ENCODE measurements at places on chromosomes 4 and X. TPM values are rescaled to one million over a fixed set of nuclear protein-coding genes. Genes with fewer than 3 reads are reported as not detected.
A peak's percentile ranks its signal among the peaks of the same experiment; 100 is the strongest.

DNA sequence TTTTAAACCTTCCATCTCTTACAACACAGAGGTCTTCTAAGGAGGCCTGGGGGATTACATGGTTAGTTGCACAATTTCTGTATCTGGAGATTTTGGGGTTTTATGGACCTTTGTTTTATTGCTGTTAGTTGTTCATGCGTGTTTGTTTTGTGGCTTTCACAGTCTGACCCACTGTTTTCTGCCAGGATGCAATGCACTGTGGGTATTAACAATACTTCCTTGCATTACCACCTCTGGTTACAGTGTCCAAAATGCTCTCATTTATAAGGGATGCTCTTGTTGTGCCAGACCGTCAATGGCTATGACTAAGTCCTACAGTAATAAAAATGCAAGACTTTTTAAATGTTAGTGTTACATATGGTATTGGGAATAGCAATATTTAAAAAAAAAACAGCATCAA lies 730.2 kb downstream of the KCTD8 start:
- no peaks in the 10 kb centered on the region for H3K27me3 ChIP-seq
- no peak overlapping the region for H3K27ac ChIP-seq
- no peak for DNase-seq
- no peaks in the 10 kb centered on the region for H3K36me3 ChIP-seq
- no peaks in the 10 kb centered on the region for H3K4me1 ChIP-seq

GRCh38 chrX:72466493-72466892 lies 106.2 kb downstream of the HDAC8 start:
- peaks cover 2% of the 10 kb centered on the region for H3K36me3 ChIP-seq
- no peaks in the 10 kb centered on the region for H3K4me1 ChIP-seq
- H3K4me3 ChIP-seq: no peak overlapping the region
- H3K27me3 ChIP-seq: no peaks in the 10 kb centered on the region

- no peaks in the 10 kb centered on the region for H3K36me3 ChIP-seq
- no peaks in the 10 kb centered on the region for H3K27me3 ChIP-seq
- no peaks in the 10 kb centered on the region for H3K4me1 ChIP-seq
- no peak for DNase-seq
Measured at GRCh38 chrX:24117258-24117657, 32.3 kb upstream of the ZFX start.

- H3K4me1 ChIP-seq: no peaks in the 10 kb centered on the region
- no peak overlapping the region for H3K27ac ChIP-seq
- H3K36me3 ChIP-seq: peaks cover 18% of the 10 kb centered on the region
- peak; percentile 38 for DNase-seq
- H3K4me3 ChIP-seq: no peak overlapping the region
- no peaks in the 10 kb centered on the region for H3K27me3 ChIP-seq
Measured at GRCh38 chr4:173301518-173302201, 32.5 kb downstream of the HMGB2 start.

DNA sequence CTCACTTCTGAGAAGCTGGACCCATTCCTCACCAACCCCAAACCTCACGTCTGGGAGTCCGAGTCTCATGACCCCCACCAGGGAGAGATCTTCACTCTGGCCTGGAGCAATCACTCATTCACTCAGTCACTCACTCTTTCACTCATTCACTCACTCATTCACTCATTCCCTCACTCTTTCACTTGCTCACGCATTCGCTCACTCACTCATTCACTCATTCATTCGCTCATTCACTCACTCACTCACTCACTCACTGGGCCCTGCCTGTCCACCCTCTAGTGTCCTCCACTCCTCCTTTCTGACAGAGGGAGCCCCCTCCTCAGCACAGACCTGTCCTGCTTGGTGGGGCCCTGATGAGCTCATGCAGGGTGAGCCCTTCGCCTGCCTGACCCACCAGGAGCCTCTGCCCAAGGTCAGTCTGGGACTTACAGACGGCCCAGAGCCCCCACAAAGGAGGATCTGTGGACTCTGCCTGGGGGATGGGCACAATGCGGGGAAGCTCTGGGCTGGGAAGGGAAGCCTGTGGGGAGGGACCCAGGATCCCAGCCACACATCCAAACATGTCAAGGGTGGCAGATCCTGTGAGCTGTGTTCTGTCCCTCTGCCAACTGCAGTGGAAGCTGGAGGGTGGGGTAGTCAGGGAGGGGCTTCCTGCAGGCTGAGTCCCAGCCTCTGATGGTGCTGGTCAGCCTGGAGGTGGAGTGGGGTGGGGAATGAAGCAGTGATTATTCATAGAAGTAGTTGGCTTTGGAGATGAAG lies 18.5 kb downstream of the CPZ start:
- DNase-seq: no peak
- H3K27ac ChIP-seq: no peak overlapping the region
- H3K4me1 ChIP-seq: no peaks in the 10 kb centered on the region
- no peak overlapping the region for H3K4me3 ChIP-seq
- no peaks in the 10 kb centered on the region for H3K27me3 ChIP-seq

- DNase-seq: no peak
- H3K27ac ChIP-seq: no peak overlapping the region
- no peaks in the 10 kb centered on the region for H3K36me3 ChIP-seq
- no peak overlapping the region for H3K4me3 ChIP-seq
Measured at GRCh38 chr4:181202240-181202639, 1041.0 kb upstream of the TENM3 start.

DNA sequence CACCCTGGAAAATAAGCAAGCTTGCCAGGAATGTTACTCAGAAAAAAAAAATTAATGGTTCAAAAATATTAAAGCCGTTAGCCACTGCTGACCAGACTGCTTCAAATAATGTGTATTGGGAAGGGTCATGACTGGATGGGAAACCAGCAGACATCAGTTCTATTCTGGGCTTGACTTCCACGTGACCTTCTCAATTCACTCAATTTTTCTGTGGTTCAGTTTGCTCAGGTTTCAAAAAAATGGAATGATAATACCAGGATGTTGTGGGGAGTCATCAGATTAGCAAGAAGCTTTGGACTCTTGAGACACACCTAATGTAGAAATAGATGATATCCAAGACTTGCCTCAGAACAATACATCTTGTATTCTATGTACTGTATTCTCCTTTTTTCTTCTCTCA lies 541.9 kb upstream of the BOD1L1 start:
- H3K4me1 ChIP-seq: no peaks in the 10 kb centered on the region
- H3K27ac ChIP-seq: no peak overlapping the region
- DNase-seq: no peak
- no peaks in the 10 kb centered on the region for H3K27me3 ChIP-seq
- no peak overlapping the region for H3K4me3 ChIP-seq

GRCh38 chrX:51144828-51145442 lies 187.7 kb upstream of the NUDT10 start:
- no peaks in the 10 kb centered on the region for H3K4me1 ChIP-seq
- no peak overlapping the region for H3K4me3 ChIP-seq
- H3K27ac ChIP-seq: no peak overlapping the region
- DNase-seq: peak; percentile 76
- no peaks in the 10 kb centered on the region for H3K27me3 ChIP-seq
- H3K36me3 ChIP-seq: no peaks in the 10 kb centered on the region

- no peak overlapping the region for H3K27ac ChIP-seq
- no peak for DNase-seq
- no peaks in the 10 kb centered on the region for H3K36me3 ChIP-seq
- H3K4me3 ChIP-seq: no peak overlapping the region
- H3K4me1 ChIP-seq: peaks cover 28% of the 10 kb centered on the region
- no peaks in the 10 kb centered on the region for H3K27me3 ChIP-seq
Measured at GRCh38 chrX:69313617-69314290, 148.5 kb upstream of the PJA1 start.

DNA sequence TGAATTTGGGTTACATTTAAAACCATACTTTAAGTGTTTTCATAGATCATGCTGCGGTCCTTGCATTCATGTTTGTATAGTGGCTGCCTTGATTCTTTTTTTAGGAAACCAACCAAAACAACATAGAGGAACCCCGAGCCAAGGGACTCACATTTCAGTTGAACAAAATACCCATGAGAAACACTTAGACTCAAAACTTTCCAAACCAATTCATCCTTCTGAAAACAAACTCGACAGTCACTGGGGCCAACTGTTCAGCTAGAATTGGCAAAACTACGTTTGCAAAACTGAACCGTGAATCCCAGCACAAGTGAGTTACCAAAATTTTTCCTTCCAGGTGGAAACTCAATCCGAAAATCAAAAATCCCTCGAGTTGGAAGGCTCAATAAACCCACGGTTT lies 1.4 kb downstream of the ADGRA3 start:
- peaks cover 8% of the 10 kb centered on the region for H3K4me1 ChIP-seq
- H3K27me3 ChIP-seq: peaks cover 5% of the 10 kb centered on the region
- peak overlapping the region; percentile 84 for H3K4me3 ChIP-seq
- H3K27ac ChIP-seq: peak overlapping the region; percentile 89
- no peaks in the 10 kb centered on the region for H3K36me3 ChIP-seq

- peak; percentile 65 for DNase-seq
- no peaks in the 10 kb centered on the region for H3K4me1 ChIP-seq
- no peak overlapping the region for H3K4me3 ChIP-seq
- H3K36me3 ChIP-seq: no peaks in the 10 kb centered on the region
Measured at GRCh38 chr4:151801547-151802516, 41.0 kb upstream of the GATB start.

Gene TACR3
- total RNA-seq: 0.28 TPM

Gene LINC00632
- total RNA-seq: 12.0 TPM

Gene EPGN
- not detected for total RNA-seq

Gene RASGEF1B
- 9.4 TPM for total RNA-seq

Gene DUSP21
- total RNA-seq: not detected

Measured in neural progenitor cell (in vitro differentiated cells).